ENCODE measurements at places on chromosomes 1 and 21.

- no peak for DNase-seq
Measured at GRCh38 chr1:38500891-38501290, 358.7 kb downstream of the RRAGC start.

- no peak for DNase-seq
Measured at GRCh38 chr21:35382696-35383095, 333.6 kb upstream of the RUNX1 start.

GRCh38 chr21:45309069-45309986, 21.6 kb upstream of the POFUT2 start:
- DNase-seq, result no peak

GRCh38 chr1:202143011-202143767, 1.3 kb downstream of the ARL8A start:
- no peak for DNase-seq

DNA sequence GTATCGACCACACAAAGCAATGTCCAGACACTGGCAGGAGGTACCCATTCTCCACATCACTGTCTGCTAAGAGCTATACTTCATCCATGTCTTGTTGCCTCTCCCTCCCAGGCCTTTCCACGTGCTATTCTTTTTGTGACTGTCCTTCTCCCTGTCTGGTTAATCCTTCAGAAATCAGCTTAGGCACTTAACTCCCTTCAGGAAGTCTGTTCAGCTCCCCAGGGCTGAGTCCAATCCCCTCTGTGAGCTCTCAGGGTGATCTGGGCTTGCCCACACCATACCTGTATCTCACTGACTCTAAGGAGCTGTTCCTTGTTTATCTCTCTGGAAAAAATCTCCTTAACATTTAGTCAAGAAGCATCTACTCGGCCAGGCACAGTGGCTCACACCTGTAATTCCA, 69.4 kb downstream of the NID1 start:
- DNase-seq, result no peak
